ENCODE measurements at places on chromosomes 3 and 15.

- no peak for DNase-seq
Observed at GRCh38 chr3:61985020-61985419, 388.3 kb downstream of the FEZF2 start.

DNA sequence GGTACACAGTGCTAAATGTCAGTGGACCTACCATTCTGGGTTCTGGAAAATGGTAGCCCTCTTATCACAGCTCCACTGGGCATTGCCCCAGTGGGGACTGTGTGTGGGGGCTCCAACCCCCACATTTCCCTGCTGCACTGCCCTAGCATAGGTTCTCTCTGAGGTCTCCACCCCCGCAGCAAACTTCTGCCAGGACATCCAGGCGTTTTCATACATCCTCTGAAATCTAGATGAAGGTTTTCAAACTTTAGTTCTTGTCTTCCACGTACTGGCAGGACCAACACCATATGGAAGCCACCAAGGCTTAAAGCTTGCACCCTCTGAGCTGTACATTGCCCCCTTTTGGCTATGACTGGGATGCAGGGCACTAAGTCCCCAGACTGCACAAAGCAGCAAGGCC, 788.2 kb upstream of the ALCAM start:
- DNase-seq: no peak

DNA sequence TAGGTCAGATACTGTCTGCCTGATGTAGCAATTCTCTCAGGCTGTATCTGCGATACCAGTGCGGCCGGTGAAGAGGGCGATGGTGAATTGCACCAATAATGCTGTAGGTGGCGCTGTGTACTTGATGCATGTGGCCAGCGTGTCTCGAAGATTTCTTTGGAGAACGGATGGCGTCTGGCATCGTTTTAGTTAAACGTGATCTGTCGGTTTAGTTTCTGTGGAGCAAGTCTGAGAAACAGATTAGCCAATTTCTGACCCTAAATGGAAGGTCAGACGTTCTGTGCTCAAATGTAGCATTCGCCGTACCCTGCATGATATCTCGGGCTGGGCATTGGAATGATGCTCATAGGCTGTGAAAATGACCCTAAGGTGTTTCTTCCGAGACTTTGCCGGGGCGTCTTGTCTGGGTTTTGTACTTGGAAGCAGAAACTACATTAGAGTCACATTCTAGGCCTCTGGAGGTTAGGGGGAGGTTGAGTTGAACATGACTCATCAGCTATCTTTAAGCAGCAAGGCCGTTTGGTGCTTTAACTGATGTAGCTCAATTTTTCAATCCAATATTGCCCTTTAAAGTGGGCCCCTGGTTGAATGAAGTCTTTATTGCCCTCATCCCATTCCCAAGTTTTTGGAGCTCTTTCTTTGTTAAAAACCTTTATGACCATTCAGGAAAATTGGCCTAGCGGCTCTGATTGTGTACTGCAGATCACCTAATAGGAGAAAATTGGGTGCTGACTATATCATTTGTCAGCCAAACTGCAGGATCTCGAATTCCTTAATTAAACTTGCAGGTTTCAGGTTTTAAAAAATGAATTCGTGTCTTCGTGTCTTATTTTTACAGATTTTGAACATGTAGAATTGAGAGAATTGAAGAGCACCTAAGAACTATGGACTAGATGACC, 80.0 kb downstream of the SQOR start:
- peak; percentile 76 for DNase-seq

DNA sequence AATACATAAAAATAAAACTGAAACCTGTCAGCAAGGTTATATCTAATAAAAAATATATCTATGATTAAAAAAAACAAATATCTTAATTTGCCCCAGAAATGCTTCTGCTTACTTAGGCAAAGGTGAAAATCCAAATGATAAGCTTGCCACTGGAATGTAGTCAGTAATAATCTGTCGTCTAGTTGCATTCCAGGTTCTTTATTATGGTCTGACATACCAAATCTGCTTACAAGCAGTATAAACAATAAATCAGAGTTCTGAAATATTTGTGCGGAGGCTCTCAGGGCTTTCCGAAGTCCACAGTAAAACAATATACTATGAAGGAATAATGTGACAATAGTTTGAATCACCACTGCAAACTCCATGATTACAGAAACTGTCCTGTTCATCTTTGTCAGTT, 1133.5 kb downstream of the ROBO1 start:
- DNase-seq: no peak

- DNase-seq: no peak
Observed at GRCh38 chr15:64544450-64544849, 84.1 kb downstream of the ZNF609 start.

DNA sequence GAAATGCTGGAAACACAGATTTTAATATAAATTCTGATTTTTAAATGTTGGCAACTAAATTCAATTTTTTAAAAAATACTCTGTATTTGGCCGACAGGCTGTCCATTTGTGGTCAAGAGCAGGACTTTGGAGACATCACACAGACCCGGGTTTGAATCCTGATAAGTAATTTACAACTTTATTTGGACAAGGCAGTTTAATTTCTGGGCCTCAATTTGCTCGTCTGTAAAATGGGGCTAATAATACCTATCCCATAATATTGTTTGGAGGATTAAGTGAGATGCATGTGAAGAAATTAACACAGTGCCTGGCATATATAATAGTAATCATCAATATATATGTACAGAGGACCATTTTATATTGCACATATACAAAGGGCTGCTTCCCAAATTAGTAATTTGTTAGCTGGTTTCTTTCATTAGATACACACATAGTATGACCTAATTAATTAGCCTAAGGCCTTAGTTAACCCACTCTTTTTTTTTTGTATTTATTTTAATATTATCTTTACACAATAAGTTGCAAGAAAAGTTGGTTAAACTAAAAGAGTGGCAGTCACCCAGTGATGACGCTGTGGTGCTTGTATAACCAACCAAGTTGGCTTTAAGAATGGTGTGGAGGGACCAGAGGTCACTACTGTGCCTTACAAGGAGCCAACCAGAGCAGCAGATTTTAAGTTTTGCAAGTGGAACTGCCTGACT, 665 bp downstream of the PIGB start:
- no peak for DNase-seq

DNA sequence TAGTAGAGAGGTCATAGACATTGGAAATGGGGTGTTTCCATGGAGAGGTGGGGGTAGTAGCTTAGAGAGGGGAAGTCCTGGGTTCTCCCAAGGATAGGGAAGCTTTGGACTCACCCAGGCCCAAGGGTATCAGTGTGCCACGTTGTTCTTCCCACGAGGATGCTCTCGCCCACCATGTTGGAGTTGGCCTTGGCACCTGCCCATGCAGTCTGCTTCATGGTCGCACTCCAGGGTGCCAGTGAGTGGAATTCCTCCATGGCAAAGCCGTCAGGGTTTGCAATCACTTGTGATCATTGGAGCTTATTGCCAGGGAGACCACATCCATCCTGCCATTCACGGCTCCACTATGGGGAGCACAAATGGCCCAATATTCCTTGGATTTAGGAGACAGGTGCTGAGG, 60.6 kb downstream of the GRIP2 start:
- DNase-seq: no peak

GRCh38 chr15:76982756-76983155, 12.2 kb upstream of the PSTPIP1 start:
- no peak for DNase-seq

- DNase-seq: no peak
Observed at GRCh38 chr15:74664028-74664616, 31.7 kb downstream of the EDC3 start.

DNA sequence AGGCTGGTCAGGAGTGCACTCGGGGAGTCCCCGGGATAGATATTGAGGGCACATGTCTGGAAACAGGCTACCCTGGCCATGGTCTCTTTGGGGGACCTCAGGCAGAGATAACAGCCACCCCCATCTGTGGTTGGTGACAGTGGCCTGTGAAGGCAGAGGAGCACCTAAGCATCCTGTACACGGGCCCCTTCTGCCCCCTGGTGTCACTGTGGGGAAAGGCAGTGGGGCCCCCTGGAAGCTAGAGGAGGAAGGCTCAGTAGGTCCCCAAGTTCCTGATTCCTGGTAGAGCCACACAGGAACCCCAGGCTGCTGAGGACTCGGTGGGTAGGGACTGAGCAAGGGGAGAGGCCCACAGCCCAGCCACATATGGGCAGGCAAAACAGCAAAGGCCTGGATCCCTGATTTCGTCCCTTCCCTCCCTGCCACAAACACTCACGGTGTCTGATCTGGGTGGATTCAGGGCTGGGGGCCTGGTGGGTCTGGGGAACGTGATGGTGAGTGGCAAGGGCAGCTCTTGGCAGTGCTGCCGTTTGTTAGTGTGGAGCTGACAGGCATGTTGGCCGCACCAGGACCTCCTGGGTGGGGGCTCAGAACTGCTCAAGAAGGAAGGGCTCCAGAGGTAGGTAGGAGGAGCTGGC, 14.1 kb upstream of the CXCR6 start:
- DNase-seq: peak; percentile 80

- no peak for DNase-seq
Observed at GRCh38 chr3:27905625-27906024, 183.5 kb upstream of the EOMES start.

- DNase-seq: peak; percentile 86
Observed at GRCh38 chr3:125055331-125055912, 375 bp downstream of the HEG1 start.

DNA sequence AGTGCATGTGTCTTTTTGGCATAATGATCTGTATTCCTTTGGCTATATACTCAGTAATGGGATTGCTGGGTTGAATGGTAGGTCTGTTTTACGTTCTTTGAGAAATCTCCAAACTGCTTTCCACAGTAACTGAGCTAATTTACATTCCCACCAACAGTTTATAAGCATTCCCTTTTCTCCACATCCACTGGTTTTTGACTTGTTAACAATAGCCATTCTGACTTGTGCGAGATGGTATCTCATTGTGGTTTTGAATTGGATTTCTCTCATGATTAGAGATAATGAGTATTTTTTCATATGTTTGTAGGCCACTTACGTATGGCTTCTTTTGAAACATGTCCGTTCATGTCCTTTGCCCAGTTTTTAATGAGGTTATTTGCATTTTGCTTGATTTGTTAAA, 117.7 kb downstream of the CHCHD4 start:
- DNase-seq: no peak

GRCh38 chr3:120931593-120931992, 23.6 kb downstream of the STXBP5L start:
- no peak for DNase-seq

DNA sequence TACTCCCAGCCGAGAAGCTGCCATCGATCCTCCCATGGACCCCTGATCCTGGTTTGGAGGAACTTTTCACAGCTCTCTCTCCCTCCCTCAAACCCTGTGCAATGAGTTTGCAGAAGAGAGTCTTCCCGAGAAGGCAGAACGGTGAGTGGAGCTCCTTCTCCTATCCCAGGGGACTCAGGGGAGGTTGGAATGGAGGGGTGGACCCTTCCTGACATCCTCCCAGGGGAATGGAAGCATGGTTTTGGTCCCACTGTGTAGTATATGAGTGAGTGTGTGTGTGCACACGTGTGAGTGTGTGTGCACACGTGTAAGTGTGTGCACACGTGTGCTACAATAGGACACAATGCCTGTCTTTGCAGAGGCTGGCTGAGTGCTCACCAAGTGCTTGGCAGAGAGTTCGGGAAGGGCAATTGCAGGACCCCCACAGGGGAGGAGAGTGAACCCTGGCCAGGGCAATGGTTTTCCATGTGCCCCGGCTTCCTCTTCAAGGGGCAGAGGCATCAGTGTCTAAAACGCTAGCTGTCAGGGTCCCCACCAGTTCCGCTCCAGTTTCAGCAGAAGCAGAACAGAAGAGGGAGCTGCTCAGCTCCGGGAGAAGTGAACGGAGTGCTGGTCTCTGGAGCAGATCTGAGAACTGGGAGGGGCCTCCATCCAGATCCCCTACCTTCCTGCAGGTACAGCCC, 13.8 kb upstream of the IL16 start:
- no peak for DNase-seq

DNA sequence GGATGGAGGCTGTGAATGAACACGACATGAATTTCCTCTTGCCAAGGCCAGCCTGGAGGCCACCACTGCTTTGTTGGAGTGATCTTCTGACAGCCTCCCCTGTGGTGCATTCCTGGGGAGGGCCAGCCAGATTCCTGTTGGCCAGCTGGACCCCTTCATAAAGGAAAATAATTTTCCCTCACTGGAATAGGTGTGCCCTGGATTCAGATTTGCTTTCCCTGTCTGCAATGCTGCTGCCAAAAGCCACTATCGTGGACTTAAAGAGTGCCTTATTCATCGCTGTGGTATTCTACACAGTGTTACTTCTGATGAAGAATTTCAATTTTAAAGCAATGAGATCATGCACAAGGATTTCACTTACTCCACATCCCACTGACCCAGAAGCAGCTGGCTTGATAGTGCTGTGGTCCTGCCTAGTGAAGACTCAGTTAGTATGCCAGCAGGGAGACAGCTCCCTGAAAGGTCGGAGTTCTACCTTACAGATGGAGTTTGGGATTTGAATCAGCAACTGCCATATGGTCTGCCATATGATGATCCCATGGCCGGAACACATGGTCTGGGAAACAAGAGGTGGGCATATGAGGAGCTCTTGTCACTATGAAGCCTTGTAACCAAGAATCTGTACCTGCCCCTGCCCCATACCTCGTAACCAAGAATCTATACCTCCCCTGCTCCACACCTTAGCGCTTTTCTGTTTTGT, 145.2 kb downstream of the KLF13 start:
- no peak for DNase-seq

DNA sequence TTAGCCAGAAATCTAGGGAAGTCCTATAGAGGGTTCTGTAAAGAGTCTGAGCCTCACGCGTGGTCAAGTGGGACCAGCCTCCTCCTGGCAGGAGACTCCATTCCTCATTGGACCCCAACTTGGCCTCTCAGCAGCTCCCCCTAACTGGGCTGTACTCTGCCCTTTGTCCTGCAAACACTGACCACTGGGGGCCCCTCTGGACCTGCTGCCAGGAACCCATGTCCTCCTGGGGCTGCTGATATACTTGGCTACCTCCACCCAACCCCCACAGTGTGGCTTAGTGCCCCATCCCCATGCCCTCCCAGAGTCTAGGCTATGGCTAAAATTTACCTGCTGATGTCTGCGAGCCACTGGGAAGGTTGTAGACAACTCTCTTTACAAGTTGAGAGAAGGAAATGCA, 62.7 kb downstream of the UBP1 start:
- DNase-seq: no peak

GRCh38 chr3:52149021-52149420, 5.2 kb downstream of the POC1A start:
- no peak for DNase-seq

- no peak for DNase-seq
Observed at GRCh38 chr3:119357190-119357589, 63.0 kb downstream of the ARHGAP31 start.

GRCh38 chr3:171251835-171252234, 208.4 kb downstream of the TNIK start:
- no peak for DNase-seq

DNA sequence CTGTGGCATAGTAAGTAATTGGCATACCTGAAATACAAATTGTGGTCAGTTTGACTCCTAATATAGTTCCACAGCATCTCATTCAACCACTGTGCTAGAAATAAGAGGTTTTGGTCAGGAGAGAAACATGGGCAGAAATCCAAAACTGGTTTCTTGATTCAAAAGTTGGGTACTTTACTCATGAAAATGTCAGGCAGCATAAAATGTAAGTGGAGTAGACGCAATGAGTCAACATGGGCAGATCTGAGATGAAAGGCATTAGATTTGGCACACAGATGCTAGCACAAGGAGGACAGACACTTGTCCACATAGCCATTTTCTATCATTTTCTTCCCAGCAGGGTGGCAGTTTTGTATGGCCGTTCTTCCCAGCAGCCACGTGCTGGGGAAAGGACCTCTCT, 255.8 kb upstream of the CDIN1 start:
- DNase-seq: no peak

Measured in D341Med (cell line).